Smooth muscle cell of the pulmonary artery (primary cell): ENCODE measurements at places on chromosomes 5 and 9. TPM values are rescaled to one million over a fixed set of nuclear protein-coding genes. Genes with fewer than 3 reads are reported as not detected.

The EFNA5 gene
- 1.1 and 4.8 TPM in 2 replicates for total RNA-seq

The PCAT7 gene
- total RNA-seq, result not detected in 2 replicates

The NPR2 gene
- 43.6 and 53.1 TPM in 2 replicates for total RNA-seq

The RANBP17 gene
- 8.7 and 12.5 TPM in 2 replicates for total RNA-seq

The GPR150 gene
- total RNA-seq, result 0.40 and 0.46 TPM in 2 replicates

The PCDHGA3 gene
- total RNA-seq, result 0.79 and 3.0 TPM in 2 replicates

The CCL27 gene
- 0.17 TPM in 1 of 2 replicates, not detected in the other for total RNA-seq

The FCN2 gene
- total RNA-seq, result not detected in 2 replicates

The CSNK1A1 gene
- 345 and 421 TPM in 2 replicates for total RNA-seq

The TPPP gene
- total RNA-seq, result 0.33 and 0.43 TPM in 2 replicates

The C5 gene
- 5.1 and 5.3 TPM in 2 replicates for total RNA-seq

The ISL1 gene
- 0.03 and 0.20 TPM in 2 replicates for total RNA-seq

The SLC46A2 gene
- total RNA-seq, result not detected in 2 replicates

The SOHLH1 gene
- total RNA-seq, result not detected in 2 replicates

The ZNF474 gene
- total RNA-seq, result 0.26 and 0.66 TPM in 2 replicates

The DPYSL3 gene
- 146 and 368 TPM in 2 replicates for total RNA-seq

The PCDHA9 gene
- 0.07 and 0.10 TPM in 2 replicates for total RNA-seq

The ATP10B gene
- total RNA-seq, result 0.03 TPM in 1 of 2 replicates, not detected in the other

The NR5A1 gene
- not detected in 2 replicates for total RNA-seq

The BAAT gene
- total RNA-seq, result 0.07 TPM in 1 of 2 replicates, not detected in the other

The NUP188 gene
- total RNA-seq, result 43.2 and 70.9 TPM in 2 replicates

The GKAP1 gene
- 0.50 and 0.52 TPM in 2 replicates for total RNA-seq

The GPR151 gene
- not detected in 2 replicates for total RNA-seq

The LRSAM1 gene
- total RNA-seq, result 16.0 and 16.9 TPM in 2 replicates
